ENCODE measurements at places on chromosomes 3 and 15.
A peak's percentile ranks its signal among the peaks of the same experiment; 100 is the strongest.

GRCh38 chr3:185750702-185751101 lies 74.1 kb downstream of the IGF2BP2 start:
- no peak for DNase-seq

DNA sequence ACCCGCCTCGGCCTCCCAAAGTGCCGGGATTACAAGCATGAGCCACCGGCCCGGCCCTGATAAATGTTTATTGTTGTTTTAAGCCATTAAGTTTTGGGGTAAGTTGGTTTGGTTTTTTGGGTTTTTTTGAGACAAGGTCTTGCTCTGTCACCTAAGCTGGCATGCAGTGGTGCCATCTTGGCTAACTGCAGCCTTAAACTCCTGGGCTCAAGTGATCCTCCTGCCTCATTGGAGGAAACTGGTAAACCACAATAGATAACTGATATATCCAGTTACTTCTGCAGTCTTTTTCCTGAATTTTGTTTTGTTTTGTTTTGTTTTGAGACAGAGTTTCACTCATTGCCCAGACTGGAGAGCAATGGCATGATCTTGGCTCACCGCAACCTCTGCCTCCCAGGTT lies 4.2 kb downstream of the SLC25A20 start:
- no peak for DNase-seq

GRCh38 chr3:170690661-170690981 lies 104.7 kb upstream of the SLC7A14 start:
- DNase-seq, result no peak

DNA sequence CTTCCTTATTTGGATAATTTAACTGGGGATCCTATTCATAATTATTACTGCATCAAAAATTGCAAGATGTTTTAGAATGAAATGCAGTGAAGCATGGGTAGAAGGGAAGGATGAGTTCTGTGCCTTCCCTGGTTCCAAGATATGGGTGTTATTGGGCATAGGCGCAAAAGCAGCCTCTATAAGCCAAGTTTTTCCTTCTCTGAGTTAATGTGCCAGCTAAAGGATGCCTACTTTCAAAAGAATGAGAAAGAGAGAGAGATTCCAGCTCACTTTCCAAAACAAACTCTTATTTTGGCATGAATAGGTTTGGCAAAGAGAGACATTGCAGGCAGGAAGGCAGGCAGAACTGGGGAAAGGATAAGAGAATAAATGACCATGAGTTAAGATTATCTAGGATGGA lies 270.2 kb downstream of the TAFA4 start:
- DNase-seq, result no peak

DNA sequence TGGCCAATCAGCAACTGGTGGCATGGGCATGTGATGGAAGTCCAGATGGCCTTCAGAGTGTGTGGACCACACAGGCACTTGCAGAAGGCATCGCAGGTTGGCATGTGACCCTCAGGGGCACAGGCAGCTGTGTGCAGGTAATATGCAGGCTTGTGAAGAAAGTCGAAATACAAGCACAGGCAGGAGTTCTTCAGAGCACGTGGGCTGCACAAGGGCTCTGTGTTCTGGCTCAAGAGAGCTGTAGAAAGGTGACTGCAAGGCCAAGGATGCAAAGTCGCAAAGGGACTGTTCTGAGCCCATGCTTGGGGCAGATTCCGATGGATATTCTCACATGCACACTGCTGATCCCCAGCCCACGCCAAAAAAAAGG lies 8.3 kb downstream of the LRRC2 start:
- no peak for DNase-seq

GRCh38 chr3:168714609-168715240 lies 619.0 kb upstream of the GOLIM4 start:
- no peak for DNase-seq

DNA sequence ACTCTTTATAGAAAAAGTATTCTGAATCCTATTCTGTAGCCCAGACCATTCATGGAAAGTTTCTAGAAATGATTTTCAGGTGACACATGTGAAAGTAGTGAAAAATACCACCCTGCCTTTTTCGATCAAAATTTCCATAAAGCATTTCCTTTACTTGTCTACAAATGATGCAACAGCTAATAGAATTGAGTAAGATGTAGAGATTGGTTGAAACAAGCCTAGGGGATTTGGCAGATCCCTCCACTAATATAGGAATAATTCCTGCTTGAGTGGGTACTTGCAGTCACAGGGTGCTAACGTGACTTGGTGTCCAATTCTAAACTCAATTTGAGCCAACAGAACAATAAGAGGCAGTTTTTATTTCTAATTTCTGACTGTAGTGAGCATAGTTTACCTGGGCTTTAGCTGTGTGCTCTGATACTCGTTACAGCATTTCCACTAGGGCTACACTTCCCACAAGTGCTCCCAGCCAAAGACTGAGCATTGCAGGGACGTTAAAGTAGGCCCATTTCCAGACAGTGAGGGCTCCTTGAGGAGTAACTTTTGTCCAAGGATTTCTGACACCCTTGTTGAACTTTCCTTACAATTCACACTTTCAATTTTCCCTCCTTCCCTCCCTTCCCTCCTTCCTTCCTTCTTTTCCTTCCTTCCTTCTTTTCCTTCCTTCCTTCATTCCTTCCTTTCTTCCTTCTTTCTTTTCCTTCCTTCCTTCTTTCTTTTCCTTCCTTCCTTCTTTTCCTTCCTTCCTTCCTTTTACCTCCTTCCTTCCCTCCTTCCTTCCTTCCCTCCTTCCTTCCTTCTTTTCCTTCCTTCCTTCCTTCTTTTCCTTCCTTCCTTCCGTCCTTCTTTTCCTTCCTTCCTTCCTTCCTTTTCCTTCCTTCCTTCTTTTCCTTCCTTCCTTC lies 53.9 kb upstream of the TP63 start:
- no peak for DNase-seq

- no peak for DNase-seq
Observed at GRCh38 chr3:14397940-14398796, 4.2 kb upstream of the SLC6A6 start.

GRCh38 chr3:10697918-10698317 lies 118.1 kb upstream of the SLC6A11 start:
- peak; percentile 13 for DNase-seq

DNA sequence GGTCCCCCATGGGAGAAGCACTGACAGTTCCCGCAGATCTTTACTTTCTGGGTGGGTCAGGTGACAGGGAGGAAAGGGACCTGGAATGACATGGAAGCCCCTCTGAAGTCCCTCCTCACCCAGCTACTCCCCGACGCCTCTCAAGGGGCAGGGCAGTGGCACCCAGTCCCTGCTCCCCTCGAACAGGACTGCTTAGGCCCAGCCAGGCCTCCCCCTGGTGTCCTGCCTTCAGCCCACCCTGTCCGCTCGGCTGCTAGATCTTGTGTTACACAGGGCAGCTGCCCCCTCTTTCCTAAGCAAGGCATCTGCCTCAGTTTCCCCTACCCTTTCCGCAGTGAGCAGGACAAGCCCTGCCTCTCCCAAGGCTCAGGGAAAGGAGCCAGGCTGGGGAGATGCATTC lies 226.5 kb downstream of the XXYLT1 start:
- DNase-seq, result no peak

DNA sequence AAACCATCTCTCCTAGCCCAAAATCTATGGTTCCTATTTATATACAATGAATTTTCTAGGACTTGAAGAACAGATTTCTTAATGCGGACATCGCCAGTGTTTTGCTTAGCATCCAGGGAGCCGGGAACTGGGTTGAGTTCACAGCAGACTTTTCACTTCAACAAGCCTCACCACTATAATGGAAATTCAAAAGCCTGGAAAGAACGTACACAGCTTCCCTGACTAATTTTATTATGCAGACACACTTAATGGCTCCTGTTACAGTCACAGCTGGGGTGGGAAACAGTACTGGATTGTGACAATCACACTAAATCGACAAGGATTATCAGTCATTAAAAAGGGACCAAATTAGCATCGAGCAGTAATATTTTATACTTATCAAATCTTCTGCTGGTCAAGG lies 129.2 kb upstream of the BNIP2 start:
- no peak for DNase-seq

- no peak for DNase-seq
Observed at GRCh38 chr15:63943829-63944680, 102.2 kb downstream of the DAPK2 start.

GRCh38 chr3:46500656-46501635 lies 3.2 kb downstream of the RTP3 start:
- DNase-seq, result no peak

- peak; percentile 33 for DNase-seq
Observed at GRCh38 chr15:25690673-25691543, 172.2 kb downstream of the ATP10A start.

DNA sequence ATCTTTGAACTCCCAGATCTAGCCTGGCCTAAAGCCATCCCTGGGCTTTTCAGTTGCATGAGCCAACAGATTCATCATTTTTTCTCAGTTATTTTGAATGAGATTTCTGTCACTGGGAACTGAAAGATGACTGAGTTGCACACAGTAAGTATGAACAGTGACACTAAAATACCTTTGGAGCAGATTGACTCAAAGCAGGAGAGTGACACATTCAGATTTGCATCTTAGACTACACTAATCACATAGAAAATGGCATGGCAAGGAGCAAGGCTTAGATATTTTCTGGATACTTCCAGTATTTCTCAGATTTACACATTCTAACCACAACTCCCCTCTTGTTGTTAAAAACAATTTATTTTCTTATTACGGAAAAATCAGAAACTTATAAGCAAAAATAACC lies 32.8 kb downstream of the SEC62 start:
- DNase-seq, result no peak

DNA sequence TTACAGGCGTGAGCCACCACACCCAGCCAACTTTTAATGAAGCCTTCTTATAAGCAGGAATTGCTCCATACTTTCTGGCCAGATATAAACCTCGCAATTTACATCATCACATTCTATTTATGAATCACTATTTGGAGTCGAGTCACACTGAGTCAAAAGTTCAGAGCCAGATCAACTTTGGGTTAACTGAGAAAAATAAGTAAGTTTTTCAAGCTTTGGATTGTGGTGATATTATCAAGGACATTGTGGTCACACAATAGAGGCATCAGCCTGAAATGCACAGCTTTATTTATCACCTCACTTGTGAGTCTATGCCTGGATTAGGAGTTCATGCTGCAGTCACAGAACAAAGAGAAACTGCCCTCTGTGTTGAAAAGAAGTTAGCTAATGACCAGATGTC lies 1163.5 kb downstream of the ROBO1 start:
- DNase-seq, result no peak

- peak; percentile 16 for DNase-seq
Observed at GRCh38 chr3:55721716-55722484, 234.8 kb upstream of the WNT5A start.

GRCh38 chr3:195455789-195456188 lies 13.0 kb upstream of the ACAP2 start:
- no peak for DNase-seq

- no peak for DNase-seq
Observed at GRCh38 chr15:82307714-82308081, 41.6 kb downstream of the GOLGA6L10 start.

- no peak for DNase-seq
Observed at GRCh38 chr15:101207867-101208288, 44.0 kb downstream of the CHSY1 start.
